ENCODE measurements at places on chromosomes 2 and 18.

- DNase-seq: no peak
Measured at GRCh38 chr18:62399276-62399675, 74.2 kb downstream of the TNFRSF11A start.

DNA sequence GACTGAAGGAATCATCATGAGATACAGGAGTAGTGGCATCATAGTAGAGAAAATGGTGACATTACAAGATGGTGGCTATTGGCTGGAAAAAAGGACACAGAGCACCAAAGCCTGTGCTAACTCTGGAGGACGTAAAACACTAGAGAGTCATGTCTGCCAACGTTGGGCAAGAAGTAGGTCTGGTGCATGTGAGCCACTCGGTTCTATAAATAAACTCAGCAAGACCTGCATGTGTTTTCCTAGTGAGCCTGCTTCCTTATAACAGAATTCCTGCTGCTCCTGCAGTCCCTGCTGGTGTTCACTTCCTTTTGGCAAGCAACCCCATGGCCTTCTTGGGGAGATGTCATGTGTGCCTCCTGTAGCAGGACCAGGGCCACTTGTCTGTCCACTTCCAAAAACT, 325.2 kb downstream of the OSR1 start:
- no peak for DNase-seq

DNA sequence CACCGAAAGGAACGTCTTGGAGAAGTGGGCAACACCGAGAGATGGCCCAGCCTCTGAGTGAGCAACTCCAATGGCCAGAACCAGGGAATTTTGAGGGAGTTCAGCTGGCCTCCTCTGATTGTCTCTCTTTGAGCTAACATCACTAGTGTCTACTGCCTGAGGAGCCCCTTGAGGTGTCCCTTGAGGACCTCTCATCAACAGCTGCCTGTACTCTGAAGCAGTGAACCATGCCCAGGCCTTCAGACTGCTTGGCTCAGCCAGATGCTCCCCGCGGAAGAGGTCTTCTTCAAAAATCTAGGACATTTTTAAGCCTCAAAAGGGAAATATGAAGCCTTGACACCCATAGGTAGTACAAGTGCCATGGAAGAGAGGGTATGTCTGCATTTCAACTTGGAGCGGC, 430.4 kb downstream of the TXNL1 start:
- no peak for DNase-seq

DNA sequence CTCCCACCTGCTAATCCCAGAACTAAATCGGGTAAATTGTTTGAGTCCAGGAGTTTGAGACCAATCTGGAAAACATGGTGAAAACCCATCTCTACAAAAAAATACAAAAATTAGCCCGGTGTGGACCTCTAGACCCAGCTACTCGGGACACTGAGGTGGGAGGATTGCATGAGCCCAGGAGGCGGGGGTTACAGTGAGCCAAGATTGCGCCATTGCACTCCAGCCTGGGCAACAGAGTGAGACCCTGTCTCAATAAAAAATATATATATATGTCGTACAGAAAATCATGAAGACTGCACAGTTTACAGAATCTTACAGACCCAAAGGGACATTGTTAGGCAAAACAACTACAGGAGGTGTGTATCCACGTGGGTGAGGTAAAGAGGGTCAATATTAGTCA, 4.0 kb upstream of the DPY30 start:
- DNase-seq: no peak

- DNase-seq: no peak
Measured at GRCh38 chr2:161386228-161386824, 29.8 kb upstream of the TBR1 start.

DNA sequence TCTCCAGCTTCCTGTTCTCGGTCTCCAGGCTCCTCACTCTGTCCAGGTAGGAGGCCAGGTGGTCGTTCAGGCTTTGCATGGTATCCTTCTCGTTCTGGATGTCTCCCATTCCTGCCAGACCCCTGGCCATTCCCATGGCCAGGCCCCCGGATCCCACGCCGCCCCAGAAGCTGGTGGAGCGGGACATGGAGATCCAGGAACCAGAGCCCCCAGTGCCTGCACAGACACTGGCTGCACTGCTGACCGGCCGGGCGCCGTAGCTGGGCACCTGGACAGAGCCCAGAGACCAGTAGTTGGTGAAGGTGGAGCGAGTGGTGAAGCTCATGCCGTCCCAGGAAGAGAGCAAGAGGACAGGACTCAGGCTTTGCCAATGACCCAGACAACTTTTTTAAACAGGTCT, 129.1 kb upstream of the WDR75 start:
- no peak for DNase-seq

GRCh38 chr2:120815292-120815691, 79.6 kb downstream of the GLI2 start:
- DNase-seq: no peak

GRCh38 chr2:60533101-60534051, 20.1 kb downstream of the BCL11A start:
- DNase-seq: no peak

GRCh38 chr18:58359218-58359617, 269.7 kb downstream of the ALPK2 start:
- no peak for DNase-seq

GRCh38 chr2:170950221-170950761, 21.2 kb downstream of the GORASP2 start:
- no peak for DNase-seq

GRCh38 chr2:47725808-47726207, 57.1 kb upstream of the MSH6 start:
- DNase-seq: no peak

DNA sequence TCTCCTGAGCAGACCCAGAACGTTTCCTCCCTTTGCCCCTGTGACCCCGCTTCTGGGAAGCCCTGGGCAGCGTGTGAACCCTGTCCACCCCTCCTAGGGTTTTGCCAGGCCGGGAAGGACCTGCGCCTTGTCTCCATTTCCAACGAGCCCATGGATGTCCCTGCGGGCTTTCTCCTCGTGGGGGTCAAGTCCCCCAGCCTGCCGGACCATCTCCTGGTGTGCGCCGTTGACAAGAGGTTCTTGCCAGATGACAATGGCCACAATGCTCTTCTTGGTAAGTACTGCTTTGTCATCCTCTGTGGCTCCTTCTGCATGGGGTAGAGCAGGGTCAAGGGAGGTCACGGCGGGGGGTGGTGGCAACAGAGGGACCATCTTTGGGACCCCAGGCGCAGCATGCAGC, 32.5 kb downstream of the GREB1 start:
- no peak for DNase-seq

- no peak for DNase-seq
Measured at GRCh38 chr2:241041589-241042158, 43.3 kb downstream of the SNED1 start.

DNA sequence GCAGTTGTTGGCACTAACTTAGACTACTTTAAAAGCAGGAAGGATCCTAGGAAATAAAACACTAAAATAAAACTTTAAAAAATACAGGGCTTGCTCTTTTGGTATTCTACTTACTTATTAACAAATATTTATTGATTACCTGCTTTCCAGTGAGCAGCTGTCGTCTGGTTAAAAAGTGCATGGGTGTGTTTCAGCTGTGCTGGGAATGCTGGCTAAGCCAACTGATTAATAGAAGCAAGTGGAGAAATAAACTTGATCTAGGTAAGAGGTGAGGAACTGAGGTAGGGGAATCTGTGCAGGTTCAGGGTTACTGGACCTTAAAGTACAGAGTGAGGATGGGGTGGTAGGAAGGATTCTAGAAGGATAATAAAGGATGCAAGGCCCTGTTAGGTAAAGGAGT, 110.8 kb downstream of the SPTBN1 start:
- DNase-seq: no peak

DNA sequence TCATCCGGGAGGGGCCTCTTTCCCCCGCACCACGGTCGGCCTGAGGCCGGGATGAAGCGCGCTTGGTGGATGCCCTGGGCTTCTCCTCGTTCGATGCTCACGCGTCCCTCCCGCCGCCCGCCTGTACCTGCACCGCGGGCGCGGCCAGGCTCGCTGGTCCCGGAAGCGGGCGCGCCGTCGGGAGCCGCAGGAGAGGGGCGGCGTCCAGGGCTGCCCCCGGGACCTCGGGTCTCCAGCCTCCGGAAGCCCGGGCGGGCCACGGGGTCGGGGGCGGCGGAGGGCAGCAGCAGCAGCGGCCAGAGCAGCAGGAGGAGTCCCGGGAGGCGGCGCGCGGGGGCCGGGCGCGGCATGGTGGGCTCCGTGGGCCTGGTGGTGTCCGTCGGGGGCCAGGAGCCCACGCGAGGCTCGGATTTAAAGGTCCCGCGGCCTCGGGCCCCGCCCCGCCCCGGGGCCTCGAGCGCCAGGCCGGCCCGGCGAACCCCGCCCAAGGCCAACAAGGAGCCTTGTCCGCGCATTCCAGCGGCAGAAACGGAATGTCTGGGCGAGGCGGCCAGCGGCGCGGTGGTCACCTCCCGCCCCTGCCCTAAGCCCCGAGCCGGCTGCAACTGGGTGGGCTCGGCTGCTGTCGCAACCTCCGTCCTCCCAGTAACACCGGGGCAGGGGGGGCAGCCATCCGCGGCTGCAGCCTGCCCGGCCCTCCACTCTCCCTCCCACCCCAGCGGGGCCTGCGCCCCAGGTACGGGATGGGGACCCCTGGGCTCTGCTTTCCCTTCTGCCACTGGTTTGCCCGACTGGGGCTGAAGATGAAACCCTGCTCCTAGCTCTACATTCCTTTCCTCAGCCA, at the start of gene MATN3:
Gene MATN3, minus strand, starts transcription at position 387 of the 844 bp plus-strand sequence. Its CDS starts 37 bp downstream, at position 350.
- DNase-seq: no peak

DNA sequence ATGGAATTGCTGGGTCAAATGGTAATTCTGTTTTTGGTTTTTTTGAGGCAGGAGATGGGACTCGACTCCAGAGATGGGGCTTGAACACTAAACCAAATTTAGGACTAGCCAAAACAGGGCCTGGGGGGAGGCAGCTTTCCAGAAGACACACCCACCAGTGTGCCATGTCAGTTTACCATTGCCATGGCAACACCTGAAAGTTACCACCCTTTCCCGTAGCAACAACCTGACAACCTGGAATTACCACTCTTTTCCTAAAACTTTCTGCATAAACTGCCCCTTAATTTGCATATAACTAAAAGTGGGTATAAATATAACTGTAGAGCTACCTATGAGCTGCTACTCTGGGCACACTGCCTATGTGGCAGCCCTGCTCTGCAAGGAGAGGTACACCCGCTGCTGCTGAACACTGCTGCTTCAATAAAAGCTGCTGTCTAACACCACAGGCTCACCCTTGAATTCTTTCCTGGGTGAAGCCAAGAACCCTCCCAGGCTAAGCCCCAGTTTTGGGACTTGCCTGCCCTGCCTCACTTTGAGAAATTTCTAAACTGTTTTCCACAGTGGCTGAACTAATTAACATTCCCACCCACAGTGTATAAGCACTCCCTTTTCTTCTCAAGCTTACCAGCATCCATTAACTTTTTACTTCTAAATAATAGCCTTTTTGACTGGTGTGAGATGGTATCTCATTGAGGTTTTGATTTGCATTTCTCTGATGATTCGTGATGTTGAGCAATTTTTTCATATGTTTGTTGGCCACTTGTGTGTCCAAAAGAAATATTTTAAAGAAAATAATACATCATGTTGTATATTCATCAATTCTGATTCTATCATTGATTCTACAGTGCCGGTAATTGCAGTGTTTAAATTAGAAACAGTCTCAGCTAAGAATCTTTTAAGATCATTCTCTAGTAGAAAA, 10.6 kb downstream of the CDK15 start:
- DNase-seq: no peak
